NCI-H1436 (cell line): ENCODE measurements at places on chromosomes 4 and X.

GRCh38 chrX:12686331-12686730 is 104.9 kb upstream of the PRPS2 start:
- DNase-seq, result no peak

DNA sequence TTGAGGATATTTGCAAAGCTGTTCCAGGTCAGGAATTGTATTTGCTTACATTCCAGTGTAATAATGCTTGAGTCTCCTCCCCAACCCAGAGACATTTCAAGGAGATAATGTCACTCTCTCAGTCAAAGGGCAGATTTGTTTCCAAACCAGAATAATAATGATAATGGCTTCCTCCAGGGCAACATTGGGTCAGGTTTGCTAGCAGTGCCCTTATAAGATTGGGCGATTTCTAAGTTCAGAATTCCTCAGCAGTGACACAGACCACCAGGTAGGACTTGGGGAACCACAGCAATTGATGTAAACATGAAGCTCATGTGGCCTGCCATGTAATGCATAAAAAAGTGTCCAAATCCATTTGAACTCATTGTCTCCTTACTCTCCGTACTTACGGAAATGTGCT is 125.2 kb downstream of the BMP15 start:
- DNase-seq, result no peak

DNA sequence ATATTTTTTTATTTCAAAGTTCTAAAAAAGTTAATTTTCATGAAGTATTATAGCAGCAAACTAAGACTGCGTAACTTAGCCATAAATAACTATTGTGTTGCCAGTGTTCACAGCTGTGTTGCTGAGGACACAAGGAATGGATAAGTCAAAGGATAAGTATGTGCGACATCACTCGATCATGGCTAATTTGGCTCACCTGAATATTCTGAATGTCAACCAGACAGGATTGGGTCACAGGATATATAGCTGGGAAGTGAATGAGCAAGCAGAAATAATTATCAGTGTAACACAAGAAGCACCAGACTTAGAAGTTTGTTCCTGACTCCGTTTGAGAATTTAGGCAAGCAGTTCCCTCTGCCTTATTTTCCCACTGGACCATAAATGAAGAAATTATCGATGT is 33.9 kb downstream of the PRDM8 start:
- no peak for DNase-seq

GRCh38 chrX:104193485-104193884 is 27.2 kb downstream of the FAM199X start:
- DNase-seq, result no peak
